ENCODE measurements at places on chromosomes 3 and 15.

GRCh38 chr3:32759342-32759741 is 58.5 kb upstream of the TRIM71 start:
- no peak for DNase-seq

DNA sequence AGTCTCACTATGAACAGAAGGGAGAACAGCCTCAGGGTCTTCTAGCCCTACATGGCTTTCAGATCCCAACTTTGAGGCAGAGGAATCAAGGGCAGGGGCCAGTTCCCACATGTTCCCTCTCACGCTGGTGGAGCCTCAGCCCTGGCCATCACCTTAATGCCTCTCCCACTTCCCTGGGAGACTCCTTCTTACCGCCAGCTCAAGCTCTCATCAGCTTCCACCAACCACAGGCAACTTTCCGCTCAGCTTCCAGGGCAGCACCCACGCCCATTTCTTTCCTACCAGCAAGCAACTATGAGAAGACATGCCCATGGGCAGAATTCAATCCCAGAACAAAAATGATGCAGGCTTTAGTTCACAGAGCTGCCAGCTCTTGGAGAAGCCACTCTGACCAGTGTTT is 63.5 kb downstream of the RUBCN start:
- DNase-seq = no peak

GRCh38 chr3:188744166-188744565 is 427.6 kb upstream of the TPRG1 start:
- no peak for DNase-seq

GRCh38 chr15:96066852-96067495 is 263.5 kb upstream of the NR2F2 start:
- no peak for DNase-seq

GRCh38 chr3:14587740-14588360 is 47.7 kb upstream of the GRIP2 start:
- no peak for DNase-seq

DNA sequence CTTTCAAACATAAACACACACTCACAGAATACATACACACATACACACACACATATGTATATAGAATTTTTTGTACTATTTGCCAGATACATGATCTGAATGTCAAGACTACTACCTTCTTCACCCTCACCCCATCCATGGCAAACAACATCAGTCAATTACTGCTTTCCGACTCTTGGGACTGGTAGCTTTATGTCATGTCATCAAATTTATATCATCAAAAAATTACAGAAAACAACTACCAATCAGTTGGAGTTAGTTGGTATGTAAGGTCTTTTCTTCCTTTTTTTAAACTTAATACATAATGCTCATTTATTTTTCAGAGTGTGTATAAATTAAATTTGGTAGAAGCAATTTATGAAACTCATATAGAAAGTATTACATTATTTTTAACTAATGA is 305.7 kb upstream of the MDFIC2 start:
- DNase-seq = no peak

DNA sequence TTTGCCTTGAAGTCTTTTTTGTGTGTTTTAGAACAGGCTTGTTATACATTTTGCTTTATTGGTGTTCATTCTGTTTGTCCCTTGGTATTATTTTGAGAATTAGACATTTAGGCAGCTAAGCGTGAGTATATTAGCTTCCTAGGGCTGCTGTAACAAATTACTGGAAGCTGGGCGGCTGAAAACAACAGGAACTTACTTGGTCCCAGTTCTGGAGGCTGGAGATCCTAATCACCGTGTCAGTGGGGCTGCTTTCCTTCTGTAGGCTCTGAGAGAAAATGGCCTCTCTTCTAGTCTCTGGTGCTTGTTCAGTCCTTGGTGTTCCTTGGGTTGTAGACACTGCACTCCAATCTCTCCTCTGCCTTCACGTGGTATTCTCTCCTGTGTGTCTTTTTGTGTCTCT is 142.3 kb downstream of the KLHL25 start:
- DNase-seq = no peak

- no peak for DNase-seq
Measured at GRCh38 chr3:14877469-14877868, 58.7 kb downstream of the FGD5 start.

DNA sequence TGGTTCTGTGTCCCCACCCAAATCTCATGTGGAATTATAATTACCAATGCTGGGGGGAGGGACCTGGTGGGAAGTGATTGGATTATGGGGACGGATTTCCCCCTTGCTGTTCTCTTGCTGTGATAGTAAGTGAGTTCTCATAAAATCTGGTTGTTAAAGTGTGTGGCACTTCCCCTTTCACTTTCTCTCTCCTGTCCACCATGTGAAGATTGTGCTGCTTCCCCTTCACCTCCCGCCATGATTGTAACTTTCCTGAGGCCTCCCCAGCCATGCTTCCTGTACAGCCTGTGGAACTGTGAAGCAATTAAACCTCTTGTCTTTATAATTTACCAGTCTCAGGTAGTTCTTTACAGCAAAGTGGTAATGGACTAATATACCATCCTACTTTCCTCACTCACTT is 289.6 kb downstream of the EFHB start:
- DNase-seq = no peak

DNA sequence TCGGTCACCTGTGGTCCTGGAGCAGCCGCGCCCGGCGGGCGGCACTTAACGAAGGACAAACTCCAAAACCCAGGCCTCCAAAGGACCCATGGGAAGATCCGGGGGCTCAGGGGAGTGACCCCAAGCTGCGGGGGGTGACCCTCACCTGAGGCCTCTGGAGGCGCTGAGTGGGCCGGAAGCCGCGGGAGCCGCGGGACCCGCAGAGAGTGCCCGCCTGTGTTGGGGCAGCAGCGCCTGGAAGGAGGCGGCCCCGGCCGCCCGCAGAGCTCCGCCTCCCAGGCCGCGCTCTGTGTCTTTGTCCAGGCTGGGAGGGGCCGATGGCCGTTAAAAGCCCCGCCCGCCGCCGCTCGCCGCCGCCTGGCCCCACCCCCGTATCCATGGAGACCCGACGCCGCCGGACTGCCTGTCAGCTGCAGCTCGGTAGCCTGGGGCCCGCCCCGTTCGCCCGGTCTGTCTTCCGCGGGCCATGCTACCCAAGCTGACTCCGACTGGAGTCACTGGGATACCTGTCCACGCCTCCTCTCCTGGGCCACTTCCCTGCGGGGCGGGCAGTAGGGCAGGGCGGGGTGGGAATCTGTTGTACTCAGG is 15.3 kb upstream of the FANCD2 start:
- peak; percentile 97 for DNase-seq

Data from coronary artery (tissue), 2 donors.